Osteoblast (primary cell): ENCODE measurements at places on chromosomes 7 and 10. TPM values are rescaled to one million over a fixed set of nuclear protein-coding genes. Genes with fewer than 3 reads are reported as not detected.

DNA sequence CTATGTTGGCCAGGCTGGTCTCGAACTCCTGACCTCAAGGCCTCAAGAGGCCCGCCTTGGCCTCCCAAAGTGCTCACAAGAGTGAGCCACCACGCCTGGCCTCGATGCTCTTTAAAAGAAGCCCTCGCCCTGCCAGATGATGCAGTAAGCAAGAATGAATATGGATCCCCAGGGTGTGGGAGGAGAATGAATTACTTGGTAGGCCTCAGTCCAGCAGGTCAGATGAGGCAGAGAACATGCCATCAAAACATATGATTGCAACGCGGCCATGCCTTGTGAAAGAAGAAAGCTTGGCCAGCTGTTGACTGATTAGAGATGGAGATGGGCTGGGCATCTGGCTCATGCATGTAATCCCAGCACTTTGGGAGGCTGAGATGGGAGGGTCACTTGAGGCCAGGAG lies 68.7 kb downstream of the CAMK1D start:
- DNase-seq: no peak

HGF gene
- total RNA-seq: 41.3 and 69.8 TPM in 2 replicates

DNA sequence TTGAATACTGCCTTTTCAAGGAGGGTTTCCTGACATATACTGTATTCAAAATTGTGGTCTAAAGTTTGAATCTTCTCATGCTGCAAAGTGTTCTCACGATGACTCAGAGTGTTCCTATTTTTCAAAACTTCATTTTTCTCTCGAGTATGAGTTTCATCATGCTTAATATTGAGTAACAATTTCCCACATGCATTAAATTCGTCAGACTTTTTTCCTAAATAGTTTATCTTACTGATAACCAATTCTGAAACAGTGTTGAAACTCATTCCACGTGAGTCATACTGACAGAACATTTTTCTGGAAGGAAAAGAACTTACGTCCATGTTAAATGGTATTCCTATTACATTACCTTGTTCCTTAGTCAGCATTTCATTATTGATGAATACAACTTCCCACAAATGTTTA lies 44.1 kb downstream of the ZNF33B start:
- DNase-seq: no peak

VIPR2 gene
- total RNA-seq: not detected in 2 replicates

GRCh38 chr7:53001221-53001620 lies 34.2 kb upstream of the POM121L12 start:
- DNase-seq: no peak

- DNase-seq: peak; percentile 57
Measured at GRCh38 chr7:25360451-25360850, 132.2 kb upstream of the NPVF start.

GRCh38 chr7:134527979-134528371 lies 608 bp downstream of the AKR1B10 start:
- DNase-seq: peak; percentile 71

AGR3 gene
- not detected in 2 replicates for total RNA-seq

DNA sequence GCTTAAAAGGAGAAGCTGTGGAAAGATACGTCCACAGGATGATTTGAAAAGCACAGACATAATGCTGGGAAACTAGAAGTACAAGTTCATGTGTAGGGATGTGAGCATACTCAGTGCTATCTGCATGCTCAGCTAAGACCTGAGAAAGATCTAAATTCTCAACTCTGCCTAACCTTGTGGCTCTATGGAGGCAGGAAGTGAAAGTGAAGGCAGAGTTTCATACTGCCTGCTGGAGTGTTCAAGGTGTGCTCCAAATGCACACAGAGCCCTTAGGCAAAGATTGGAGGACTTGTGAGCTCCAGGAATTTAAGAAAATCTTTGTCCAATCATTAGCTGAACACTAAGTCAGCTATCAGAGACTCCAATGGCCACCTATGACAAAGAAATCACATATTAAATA lies 190.9 kb downstream of the RNLS start:
- no peak for DNase-seq

ZNF277 gene
- total RNA-seq: 58.6 and 69.8 TPM in 2 replicates

GRCh38 chr7:70352088-70352487 lies 753.8 kb downstream of the AUTS2 start:
- no peak for DNase-seq

DOCK4 gene
- 31.5 and 31.8 TPM in 2 replicates for total RNA-seq

- DNase-seq: no peak
Measured at GRCh38 chr10:26326851-26327250, 110.3 kb downstream of the GAD2 start.

- no peak for DNase-seq
Measured at GRCh38 chr7:146626912-146627311, 510.3 kb downstream of the CNTNAP2 start.

SFTPA2 gene
- not detected in 2 replicates for total RNA-seq

- DNase-seq: no peak
Measured at GRCh38 chr10:127092916-127093315, 103.5 kb downstream of the INSYN2A start.

- no peak for DNase-seq
Measured at GRCh38 chr10:59104186-59104585, 72.3 kb upstream of the PHYHIPL start.

GRCh38 chr7:98988641-98989040 lies 110.3 kb downstream of the TRRAP start:
- DNase-seq: peak; percentile 19

DNA sequence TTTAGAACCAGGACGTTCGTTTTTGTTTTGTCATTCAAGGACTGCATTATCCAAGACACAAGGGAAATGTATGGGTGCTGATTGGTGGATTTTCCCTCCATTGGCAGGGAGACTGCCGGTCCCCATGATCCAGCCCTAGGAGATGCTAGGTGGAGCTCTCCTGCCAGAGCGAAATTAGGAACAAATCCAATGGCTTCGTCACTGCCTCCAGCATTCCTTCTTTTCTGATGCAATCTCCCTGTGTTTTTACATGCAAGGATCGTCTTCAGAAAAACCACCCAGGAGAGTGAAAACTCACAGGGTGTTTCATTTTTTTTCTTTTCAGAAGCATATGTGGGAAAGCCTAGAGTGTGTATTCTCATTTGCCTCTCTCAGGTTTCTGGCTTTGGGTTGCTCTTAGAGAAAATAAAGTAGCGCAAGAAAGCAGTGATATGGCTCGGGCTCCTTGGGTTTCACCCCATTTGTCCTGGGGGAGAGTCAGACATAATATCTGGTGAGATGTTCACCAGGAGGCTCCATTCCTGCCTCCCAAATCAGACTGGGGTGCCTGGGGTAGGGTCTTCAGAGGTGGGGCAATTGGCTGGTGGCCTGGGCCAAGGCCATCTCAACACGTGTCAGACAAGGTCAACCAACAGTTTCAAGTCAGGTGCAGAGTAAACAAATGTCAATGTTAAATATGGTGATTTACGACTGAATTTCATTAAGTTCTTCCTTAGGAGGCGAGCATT lies 450.9 kb upstream of the MKI67 start:
- DNase-seq: no peak

LEP gene
- under 0.01 and 0.36 TPM in 2 replicates for total RNA-seq

- DNase-seq: no peak
Measured at GRCh38 chr10:102261842-102262241, 16.5 kb downstream of the GBF1 start.

NUTM2E gene
- total RNA-seq: not detected in 2 replicates

WIPF3 gene
- total RNA-seq: under 0.01 TPM in 1 of 2 replicates, not detected in the other
